Hindlimb muscle (tissue), 1 donor: ENCODE measurements at places on chromosomes 2 and 18. TPM values are rescaled to one million over a fixed set of nuclear protein-coding genes. Genes with fewer than 3 reads are reported as not detected.

GRCh38 chr2:102063941-102064678 lies 72.3 kb downstream of the IL1R2 start:
- DNase-seq = peak; percentile 71

DNA sequence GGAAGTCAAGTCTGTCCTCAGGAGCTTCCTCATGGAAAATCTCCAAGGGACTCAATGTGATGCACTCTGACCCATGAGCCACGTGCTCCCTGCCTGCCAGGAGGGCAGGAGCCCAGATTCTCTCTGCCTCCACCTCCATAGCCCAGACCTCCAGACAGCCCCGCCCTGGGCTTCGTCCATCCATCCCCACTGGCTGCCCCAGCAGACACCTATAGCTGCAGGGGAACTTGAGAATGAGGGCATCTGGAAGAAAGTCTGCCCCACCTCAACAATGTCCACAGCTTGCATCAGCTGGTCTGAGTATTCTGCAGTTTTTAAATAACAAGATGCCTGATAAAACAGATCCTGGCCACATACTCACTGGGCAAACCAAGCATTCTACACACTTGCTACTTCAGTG lies 418.8 kb upstream of the SMIM21 start:
- no peak for DNase-seq

GRCh38 chr2:116510117-116510671 lies 1304.3 kb upstream of the DDX18 start:
- DNase-seq = no peak

- DNase-seq = no peak
Measured at GRCh38 chr2:127932199-127932876, 46.6 kb upstream of the AMMECR1L start.

- no peak for DNase-seq
Measured at GRCh38 chr2:72689579-72690195, 136.1 kb downstream of the EXOC6B start.

Gene LIPT1
- polyA plus RNA-seq = 8.2 TPM

Gene EML6
- polyA plus RNA-seq = 52.3 TPM
